ENCODE measurements at places on chromosomes 5 and 9.

DNA sequence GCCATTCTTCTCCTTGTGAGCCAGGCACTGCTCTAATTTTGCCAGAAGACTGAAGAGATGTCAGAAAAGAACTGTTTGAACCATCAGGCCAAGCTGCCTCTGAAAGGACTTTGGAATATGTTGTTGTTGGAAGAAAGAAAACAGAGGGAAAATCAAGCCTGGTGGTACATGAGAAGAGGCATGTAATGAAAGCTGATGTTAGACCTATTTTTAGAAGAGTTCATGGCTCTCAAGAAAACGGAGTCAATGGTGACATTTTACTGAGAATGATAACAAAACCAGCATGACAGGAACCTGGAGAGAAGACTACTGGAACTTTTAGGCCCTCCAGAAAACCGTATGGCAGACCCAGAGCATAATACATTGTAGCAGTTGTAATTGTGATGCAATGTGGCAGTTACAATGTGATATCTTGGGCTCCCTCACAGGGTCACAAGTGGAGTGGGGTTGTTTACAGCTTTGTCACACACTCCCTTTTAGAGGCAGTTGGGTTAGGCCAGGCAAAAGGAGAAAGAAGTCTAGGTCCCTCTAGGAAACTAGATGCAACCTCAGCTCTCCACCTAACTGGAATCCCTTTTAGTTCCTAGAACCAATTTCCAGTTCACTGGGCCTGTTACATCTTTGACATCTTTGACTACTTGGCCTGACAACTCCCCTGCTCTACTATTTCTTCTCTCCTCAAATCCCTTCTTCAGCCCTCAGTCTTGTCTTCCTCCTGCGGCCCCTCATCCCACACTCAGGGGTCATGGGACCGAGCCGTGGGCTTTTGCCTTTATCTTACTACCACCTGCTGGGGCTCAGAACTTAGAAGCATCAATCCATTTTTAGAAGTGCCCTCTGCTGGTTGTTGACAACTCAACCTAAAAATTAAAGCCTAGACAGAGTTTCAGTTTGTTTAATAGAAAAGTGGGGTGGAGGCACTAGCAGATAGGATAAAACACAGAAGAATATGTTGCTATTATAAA is 61.2 kb upstream of the JAK2 start:
- DNase-seq: no peak

GRCh38 chr5:98060148-98060547 is 713.3 kb upstream of the RGMB start:
- DNase-seq: no peak

GRCh38 chr5:141150224-141150992 is 551 bp downstream of the PCDHB6 start:
- DNase-seq: no peak

DNA sequence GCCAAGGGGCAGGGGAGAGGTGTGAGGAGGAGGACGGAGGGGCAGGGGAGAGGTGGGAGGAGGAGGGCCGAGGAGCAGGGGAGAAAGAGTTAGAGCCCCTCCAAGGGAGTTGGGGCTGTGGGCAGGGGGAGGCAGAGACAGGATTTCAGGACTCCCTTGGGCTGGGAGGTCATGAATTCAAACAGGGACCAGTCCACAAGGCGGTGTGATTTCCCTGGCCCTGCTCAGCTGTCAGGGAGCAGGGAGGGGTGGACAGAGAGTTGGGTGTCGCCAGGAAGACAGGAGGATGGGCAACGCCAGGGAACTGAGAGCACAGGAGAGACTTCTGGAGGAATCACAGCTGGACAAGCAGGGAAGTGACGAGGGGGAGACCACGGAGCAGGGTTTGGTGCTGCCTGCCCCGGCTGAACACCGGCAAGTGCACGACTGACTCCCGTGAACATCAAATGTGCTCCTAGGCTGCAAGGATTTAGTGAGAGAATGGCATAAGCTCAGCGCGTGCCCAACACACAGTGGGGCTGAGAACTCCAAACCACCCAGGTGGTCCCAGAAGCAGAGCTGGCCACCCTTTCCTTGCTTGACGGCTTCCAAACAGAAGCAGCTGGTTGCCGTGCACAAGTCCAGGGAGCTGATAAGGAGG is 17.8 kb upstream of the OLFM1 start:
- no peak for DNase-seq

GRCh38 chr5:120457839-120458507 is 6.1 kb upstream of the PRR16 start:
- no peak for DNase-seq

DNA sequence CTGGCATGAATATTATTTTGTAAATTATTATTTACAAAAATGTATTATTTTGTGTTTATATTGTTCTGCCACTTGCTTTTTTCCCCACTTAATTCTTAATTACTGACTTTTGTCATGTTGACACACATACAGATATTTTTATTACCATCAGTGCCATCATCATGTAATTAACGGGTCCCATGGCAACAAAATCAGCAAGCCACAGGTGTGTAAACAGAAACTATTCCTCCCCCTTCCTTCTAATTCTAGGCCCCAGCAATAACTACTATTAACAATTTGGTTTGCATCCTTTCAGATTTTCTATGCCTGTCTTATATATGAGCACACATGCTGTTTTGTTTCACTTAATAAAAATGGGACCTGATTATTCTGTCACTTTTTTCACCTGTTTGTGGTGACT is 29.3 kb downstream of the CYFIP2 start:
- DNase-seq: no peak

DNA sequence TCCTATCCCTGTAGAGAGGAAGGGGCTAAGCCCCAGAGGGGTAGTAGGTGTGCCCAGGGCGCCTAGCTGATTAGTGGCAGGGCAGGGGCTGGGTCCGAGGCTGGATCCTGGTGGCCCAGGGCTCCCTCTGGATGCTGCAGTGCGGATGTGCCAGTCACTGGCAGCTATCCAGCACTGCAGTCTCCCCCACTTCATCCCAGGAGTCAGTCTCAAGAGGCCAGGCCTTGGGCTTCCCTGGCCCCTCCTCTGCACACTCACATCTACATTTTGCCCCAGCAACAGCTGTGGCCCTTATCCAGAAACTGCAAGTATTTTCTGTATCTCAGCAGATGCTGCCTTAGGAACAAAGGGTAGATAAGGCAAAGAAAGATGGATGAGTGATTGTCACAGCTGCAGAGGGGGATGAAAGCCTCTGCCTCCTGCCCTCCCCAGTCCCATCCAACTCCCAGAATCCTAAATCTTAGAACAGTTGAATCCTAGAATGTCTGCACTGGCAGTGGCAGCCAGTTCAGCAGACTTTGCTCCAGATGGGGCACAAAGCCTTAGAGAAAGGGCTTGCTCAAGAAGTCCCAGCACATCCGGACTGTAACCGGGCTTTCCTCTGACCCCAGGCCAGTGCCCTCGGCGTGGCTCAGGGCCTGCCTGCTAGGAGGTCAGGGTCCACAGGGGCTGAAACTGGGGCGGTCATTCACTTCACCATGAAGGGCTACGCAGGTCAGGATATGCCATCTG is 1.6 kb downstream of the ANXA6 start:
- peak; percentile 32 for DNase-seq

DNA sequence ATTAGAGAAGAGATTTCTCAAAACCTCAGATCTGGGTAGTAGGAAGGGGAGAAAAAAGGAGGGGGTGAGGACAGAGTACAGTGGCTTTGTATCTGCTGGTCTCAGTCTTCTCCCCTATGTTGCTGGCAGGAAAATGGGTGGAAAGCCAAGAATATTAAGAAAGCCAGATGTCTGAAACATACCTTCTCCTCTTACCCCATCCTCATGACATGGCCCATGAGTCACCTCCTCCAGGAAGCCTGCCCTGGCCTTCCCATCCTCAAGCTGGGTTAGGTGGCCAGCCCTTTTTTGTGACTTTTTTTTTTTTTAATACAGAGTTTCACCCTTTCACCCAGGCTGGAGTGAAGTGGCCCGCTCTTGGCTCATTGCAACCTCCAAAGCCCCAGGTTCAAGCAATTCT is 61.8 kb downstream of the ABCA1 start:
- DNase-seq: no peak

GRCh38 chr9:88820055-88820454 is 171.2 kb upstream of the S1PR3 start:
- no peak for DNase-seq

DNA sequence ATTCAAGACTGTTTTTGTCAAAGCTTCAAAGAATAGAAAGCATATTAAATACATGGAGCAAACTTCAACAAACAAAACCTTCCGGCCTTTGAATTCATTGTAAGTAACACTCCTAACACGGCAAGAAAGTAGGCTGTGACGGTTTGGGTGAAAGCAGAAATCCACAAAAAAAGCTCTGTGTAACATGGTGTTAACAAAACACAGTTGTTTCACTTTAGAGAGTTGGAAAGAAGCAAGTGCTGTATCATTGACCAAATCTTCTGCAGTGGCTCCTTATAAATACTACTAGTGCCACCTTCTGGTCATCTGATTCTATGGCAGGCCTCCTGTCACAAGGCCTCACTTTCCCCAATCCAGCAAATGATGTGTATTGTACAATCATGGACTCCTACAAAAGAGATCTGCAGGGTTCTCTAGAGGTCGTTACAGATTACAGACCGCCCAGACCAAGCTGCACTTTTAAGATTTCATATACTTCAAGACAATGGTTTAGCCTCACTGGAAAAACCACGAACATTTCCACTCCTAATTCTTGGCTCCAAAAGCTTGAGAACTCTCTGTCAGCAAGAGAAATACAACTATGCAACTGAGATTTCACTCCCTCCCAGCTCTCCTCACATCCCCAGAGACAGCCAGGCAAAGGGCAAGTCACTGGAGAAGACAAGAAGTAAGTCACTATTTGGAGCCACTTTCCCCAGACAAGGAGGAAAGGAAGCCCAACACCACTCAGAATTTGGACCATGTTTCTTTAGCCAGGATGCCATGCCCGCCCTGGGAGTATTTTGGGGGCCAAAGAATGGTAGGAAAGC is 196.2 kb downstream of the DTWD2 start:
- DNase-seq: peak; percentile 33

GRCh38 chr9:69961843-69962242 is 81.8 kb upstream of the MAMDC2 start:
- no peak for DNase-seq

GRCh38 chr5:176529741-176530141 is 7.5 kb downstream of the RNF44 start:
- no peak for DNase-seq

DNA sequence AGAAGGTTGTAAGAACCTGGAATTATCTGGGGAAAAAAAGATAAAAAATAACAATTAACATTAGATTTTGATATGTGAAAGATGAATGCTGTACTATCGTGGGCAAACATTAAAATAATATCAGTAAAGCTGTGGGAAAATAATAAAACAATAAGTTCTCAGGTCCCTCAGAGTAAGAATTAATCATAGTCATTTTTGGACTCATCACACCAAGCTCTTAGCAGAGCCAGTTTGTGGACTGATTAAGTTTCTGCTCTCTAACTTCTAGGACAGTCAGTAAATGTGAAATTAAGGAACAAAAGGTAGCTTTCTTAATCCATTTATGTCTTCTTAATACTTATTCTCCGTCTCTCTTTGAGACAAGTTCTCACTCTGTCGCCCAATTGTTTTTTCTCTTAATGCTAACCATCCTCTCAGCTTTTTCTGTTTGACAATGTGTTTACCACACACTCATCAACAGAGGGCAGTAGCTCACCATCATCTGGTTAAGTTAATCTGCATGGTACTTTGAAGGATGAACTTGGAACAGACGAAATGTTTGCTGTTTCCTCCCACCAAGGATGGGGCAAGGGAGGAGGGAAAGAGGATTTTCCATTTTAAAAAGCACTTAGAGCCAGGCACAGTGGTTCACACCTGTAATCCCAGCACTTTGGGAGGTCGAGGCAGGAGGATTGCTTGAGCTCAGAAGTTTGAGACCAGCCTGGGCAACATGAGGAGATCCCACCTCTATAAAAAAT is 5.3 kb upstream of the ACO1 start:
- peak; percentile 44 for DNase-seq

GRCh38 chr9:70049236-70049635 is 5.6 kb downstream of the MAMDC2 start:
- peak; percentile 52 for DNase-seq

DNA sequence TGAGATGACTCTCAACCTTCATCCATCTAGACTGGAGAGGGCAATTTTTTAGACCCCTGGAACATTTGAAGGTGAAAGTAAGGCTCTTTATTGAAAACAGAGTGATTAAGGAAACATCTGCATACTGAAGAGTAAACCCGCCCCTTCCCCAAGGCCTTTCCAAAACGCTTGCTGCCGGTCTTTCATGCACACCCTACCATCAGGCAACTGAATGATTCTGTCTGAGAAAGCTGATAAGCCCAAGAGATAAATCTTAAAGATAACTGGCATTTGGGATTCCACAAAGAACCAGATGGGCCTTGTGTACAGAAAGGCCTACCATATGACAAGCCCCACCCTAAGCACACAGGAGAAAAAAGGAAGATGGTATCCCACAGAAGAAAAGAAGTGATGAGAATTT is 54.4 kb upstream of the PIK3R1 start:
- no peak for DNase-seq

GRCh38 chr9:121939643-121940042 is 153.5 kb downstream of the TTLL11 start:
- peak; percentile 7 for DNase-seq

- no peak for DNase-seq
Measured at GRCh38 chr9:110142253-110142652, 65.7 kb downstream of the C9orf152 start.

- no peak for DNase-seq
Measured at GRCh38 chr9:36659500-36659899, 86.8 kb downstream of the MELK start.

DNA sequence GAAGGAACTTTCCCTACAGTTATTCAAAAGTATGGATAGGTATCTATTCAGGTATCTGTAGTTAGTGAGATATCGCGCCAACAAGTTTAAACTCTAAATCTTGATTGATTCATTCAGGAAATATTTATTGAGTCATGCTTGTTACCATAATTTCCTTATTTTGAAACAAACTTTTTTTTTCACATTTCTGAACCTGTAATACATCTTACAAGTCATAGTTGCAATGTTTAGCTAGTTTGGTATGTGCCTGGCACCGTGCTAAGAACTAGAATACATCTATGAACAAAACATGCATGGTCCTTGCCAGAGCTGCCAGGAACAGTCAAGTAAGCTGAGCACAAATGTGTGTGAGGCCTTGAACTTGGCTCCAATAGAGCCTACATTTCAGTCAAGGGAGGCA is 226.4 kb downstream of the PCSK5 start:
- no peak for DNase-seq

DNA sequence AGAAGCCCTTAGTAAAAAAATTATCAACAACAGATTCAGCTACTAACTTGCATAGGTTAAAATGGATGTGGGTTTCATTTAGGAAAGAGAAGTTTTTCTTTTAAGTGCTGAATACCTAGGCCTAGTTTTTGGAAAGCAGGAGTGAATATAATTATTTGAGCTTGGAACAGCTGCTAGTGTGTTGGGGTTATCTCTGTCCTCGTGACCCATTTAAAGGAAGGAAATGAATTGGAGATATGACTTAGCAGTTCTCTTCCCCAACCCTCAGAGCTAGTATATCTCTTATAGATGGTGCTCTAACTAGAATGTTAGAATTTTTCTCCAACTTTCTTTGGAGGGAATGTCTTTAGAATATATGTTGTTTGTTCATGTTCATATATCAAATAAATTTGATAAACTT is 38.6 kb downstream of the ZNF366 start:
- no peak for DNase-seq

GRCh38 chr9:115972362-115972761 is 181.2 kb upstream of the PAPPA start:
- DNase-seq: no peak

GRCh38 chr5:132138260-132138659 is 64.7 kb downstream of the CSF2 start:
- no peak for DNase-seq

- DNase-seq: no peak
Measured at GRCh38 chr5:91065496-91065895, 317.6 kb downstream of the ARRDC3 start.

GRCh38 chr5:28855626-28856025 is 1817.2 kb upstream of the CDH9 start:
- DNase-seq: no peak
